ENCODE measurements at places on chromosomes 3 and 15. TPM values are rescaled to one million over a fixed set of nuclear protein-coding genes. Genes with fewer than 3 reads are reported as not detected.

- no peak for DNase-seq
These were observed 50.8 kb downstream of the CCDC191 start for GRCh38 chr3:114005481-114005880.

- no peak for DNase-seq
These were observed 2.1 kb upstream of the CNBP start for GRCh38 chr3:129185783-129186182.

The SYNPR gene
- polyA plus RNA-seq, result not detected

The PLD1 gene
- 20.2 TPM for polyA plus RNA-seq

The RPP25 gene
- 0.25 TPM for polyA plus RNA-seq

The CSK gene
- 25.1 TPM for polyA plus RNA-seq

The IMPG2 gene
- 0.19 TPM for polyA plus RNA-seq

All from AG04450 (cell line).